ENCODE measurements at places on chromosomes 16 and 17. TPM values are rescaled to one million over a fixed set of nuclear protein-coding genes. Genes with fewer than 3 reads are reported as not detected.

Gene PPP1R27
- not detected for total RNA-seq

Gene TPSB2
- total RNA-seq, result not detected

Gene SRCIN1
- 1.8 TPM for total RNA-seq

Gene KCNJ12
- 10.0 TPM for total RNA-seq

Gene BICDL2
- 16.3 TPM for total RNA-seq

Gene CBFA2T3
- total RNA-seq, result not detected

Gene ARHGAP23
- total RNA-seq, result 10.6 TPM

Gene CRHR1
- not detected for total RNA-seq

Gene CCL2
- total RNA-seq, result not detected

Gene KRT36
- total RNA-seq, result not detected

Gene SLC12A3
- not detected for total RNA-seq

Gene DNAAF8
- 1.2 TPM for total RNA-seq

Gene TBC1D3
- not detected for total RNA-seq

Gene TEDC2
- 44.9 TPM for total RNA-seq
